NCI-H2107 (cell line): ENCODE measurements at places on chromosomes 7 and 10.
A peak's percentile ranks its signal among the peaks of the same experiment; 100 is the strongest.

- DNase-seq: no peak
Observed at GRCh38 chr7:155431231-155431630, 26.7 kb upstream of the EN2 start.

- DNase-seq: no peak
Observed at GRCh38 chr7:87852306-87852705, 23.9 kb downstream of the SLC25A40 start.

DNA sequence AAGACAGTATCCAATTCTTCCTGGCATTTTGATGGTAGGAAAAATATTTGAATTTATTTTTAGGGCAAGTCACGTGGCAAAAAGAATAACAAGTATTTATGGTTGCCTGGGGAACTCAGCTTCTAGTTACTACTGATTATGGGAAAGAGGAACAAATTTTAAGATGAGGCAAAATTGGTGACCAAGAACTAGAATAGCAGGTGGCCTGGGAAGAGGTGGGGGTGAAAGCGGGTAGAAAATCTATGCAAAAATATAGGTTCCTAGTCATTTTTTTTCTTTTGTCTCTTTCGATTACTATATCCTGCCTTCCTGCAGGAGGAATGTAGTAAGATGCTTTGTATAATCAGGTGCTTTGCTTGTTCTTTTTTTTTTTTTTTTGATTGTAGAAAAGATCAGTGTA, 27.8 kb downstream of the ENTPD1 start:
- no peak for DNase-seq

DNA sequence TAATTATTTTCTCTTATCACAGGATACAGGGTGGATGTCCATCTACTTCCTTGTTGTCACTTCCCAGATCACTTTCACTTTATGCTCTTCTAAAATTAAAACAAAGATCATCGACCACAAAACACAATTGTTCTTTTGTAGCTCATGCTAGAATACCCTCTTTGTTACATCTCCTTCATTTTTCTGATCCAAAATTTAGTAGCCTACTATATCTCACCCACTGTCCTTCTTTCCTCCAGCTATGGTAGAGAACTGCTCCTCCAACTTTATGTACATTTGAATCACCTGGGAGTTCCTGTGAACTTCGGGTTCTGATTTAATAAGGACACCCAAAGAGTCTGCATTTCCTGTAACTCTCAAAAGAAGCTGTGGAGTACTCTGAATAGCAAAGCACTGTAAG, 1.2 kb upstream of the AHR start:
- DNase-seq: no peak

DNA sequence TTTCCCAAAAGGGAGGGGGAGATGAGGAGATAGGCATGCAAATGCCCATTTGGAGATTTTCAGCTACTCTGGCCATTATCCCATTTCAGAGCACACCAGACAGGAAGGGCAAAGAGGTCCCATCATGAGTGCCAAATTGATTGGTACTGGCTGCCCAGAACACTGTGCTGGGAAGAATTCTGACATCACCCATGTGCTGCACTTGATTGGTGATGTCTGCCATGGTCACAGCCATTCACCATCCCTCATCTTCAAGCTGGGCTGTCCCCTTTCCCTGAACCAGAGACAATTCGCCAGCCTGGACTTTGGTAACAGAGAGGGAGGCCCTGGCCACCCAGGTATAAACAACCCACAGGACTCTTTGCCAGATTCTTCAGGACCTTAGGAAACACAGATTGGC, 23.2 kb upstream of the RADIL start:
- DNase-seq: no peak

- DNase-seq: no peak
Observed at GRCh38 chr10:129621693-129622092, 154.7 kb downstream of the MGMT start.

DNA sequence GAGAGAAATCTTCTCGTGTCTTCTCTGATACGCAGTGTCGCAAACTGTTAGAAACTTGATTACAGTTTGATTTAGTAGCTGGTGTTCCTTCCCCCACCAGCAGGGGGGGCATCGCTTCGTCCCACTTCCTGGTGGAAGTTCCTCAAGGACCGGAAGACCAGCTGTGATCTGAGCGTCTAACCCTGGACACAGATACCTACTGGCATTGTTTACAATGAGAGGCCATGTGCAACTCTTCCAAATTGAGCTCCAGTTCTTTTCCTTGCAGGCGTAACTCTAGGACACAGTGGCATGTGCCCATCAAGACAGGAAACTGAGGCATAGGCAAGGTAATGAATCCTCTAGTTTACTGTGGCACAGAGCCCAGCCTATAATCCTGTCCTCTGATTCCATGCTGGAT, 219.0 kb downstream of the CCDC3 start:
- no peak for DNase-seq

GRCh38 chr7:2165610-2166594, 66.8 kb downstream of the MAD1L1 start:
- no peak for DNase-seq

DNA sequence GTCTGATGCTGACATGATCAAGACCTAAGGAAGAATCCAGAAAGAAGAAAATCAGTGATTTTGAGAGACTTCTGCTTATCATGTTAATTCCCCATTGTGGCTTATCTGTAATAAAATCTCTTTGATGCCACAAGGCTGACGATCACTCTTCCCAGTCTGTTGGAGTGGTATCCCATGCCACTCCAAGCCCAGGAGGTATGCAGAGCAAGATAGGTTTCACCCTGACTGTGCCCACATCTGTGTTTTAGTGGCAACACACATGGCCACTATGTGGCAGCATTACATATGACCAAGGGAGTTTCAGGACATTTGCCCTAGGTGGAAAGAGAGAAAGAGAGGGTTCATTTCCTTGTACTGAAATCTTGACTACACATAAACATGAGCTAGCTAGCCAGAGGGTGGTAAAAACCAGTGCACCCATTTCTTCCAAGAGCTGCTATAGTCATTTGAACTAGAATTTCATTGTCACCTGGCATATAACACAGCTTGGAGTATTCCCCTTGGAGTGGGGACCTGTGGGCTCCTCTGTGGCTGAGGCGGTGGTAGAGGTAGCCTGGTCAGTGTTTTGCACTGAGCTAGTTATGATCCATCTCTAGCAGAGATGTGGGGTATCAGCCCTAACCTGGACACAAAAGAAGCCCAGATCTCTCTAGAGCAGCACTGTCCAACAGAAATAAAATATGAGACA, 20.8 kb downstream of the LAMB4 start:
- peak; percentile 30 for DNase-seq

DNA sequence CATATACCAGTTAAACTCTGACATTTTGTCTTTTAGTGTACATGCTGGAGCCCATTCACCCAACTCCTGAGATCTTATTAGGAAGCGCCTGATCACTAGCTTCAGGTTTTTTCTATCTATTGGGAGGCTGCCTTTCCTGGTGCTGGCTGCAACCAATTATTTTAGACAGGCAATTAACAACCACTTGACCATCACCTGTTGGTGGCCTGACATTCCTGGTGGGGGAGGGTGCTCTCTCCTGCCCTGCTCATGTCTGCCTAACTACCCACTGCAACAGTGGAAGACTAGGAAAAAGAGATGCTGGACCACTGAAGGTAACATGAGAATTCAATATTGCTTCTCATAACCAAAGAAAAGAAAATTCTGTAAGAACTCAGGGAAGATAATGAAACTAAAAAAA, 190.3 kb upstream of the GRM3 start:
- DNase-seq: no peak

- no peak for DNase-seq
Observed at GRCh38 chr7:125876431-125876830, 946.8 kb upstream of the POT1 start.

- DNase-seq: no peak
Observed at GRCh38 chr10:23571884-23572283, 133.0 kb downstream of the OTUD1 start.

GRCh38 chr10:113666682-113667252, 2.9 kb upstream of the NRAP start:
- no peak for DNase-seq

- DNase-seq: peak; percentile 13
Observed at GRCh38 chr7:33559324-33559710, 346.0 kb upstream of the BMPER start.

- no peak for DNase-seq
Observed at GRCh38 chr10:31063841-31064240, 32.2 kb upstream of the ZNF438 start.

DNA sequence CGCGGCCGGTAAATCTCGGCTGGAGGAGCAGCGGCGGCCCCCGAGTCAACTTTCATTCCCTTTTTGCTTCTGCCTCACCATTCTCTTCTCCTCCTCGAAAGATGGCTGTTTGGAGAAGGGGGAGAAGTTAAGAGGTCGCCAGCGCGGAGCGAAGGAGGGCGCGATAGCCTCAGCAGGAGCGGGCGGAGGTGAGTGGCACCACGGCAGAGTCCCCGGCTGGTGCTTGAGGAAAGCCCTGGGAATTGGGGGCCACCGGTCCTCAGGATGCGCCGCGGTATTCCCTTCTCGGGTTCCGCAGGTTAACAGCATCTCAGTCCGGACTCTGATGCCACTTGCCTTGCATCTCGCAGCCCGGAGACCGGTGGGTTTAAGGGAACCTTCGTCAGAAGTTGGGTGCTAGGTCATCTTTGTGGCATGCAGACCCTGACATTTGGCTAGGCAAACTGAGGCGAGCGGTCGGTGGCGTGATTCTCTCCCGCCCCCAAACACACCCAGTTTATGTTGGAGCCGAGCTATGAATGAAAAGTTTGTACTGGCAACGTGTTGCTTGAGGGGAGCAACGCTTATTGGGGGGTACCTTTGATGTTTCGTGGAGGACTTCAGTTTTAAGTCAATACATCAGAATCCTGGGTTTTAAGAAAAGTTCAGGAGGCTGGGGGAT, 59.5 kb upstream of the PRPS1L1 start:
- DNase-seq: no peak

DNA sequence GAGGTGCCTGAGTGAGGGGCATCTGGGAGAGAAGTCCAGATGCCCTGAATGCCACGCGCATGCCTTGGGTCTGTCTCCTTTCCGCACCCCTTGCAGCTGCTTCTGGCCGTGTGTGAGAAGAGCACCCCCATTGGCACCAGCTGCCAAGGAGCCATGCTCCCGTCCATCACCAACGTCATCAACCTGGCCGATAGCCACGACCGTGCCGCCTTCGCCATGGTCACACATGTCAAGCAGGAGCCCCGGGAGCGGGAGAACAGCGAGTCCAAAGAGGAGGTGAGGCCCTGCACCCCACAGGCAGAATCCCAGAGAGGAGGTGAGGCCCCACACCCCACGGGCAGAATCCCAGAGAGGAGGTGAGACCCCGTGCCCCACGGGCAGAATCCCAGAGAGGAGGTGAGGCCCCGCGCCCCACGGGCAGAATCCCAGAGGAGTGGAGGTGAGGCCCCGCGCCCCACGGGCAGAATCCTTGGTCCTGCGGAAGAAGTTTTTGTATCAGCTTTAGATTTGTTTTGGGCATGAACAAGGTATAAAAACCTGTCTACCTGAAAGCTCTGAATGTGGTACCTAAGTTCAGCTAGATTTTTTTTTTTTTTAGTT, 91.8 kb downstream of the TRRAP start:
- no peak for DNase-seq

DNA sequence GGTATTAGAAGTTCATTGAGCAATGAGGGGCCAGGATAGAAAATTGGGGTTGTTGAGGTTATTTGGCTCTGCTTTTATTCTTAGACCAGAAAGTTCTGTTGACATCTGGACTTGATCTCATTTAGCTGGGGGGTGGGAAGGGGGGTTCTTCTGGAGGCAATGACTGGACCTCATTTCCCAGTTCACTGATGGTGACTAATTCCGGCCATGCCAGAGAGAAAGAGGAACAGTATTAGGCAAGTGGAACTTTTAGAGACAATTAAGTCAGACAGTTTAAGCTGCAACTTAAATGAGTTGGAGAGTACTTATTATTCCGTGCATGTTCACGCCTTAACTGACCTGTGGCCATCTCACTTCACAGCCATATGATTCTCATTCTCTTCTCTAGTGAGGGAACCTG, 512.5 kb downstream of the REEP3 start:
- DNase-seq: no peak

DNA sequence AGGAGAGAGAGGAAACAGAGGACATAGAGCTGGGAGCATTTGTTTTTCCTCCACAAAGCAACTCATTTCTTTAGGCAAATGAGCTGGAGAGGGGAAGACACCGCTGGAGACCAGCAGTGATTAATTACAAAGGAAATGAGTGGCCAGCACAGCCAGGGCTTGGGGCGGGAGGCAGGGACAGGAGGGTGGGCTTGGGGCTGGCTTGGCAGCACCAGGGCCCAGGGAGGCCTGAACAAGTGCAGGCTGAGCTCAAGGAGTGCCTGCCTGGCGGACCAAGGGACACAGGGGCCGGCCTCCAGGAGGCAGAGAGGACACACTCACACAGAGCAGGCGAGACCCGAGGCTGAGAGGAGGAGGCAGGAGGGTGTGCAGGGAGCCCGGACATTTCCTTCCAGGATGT, 149.0 kb upstream of the UNC5B start:
- no peak for DNase-seq

GRCh38 chr7:155721056-155721455, 76.6 kb downstream of the RBM33 start:
- no peak for DNase-seq

DNA sequence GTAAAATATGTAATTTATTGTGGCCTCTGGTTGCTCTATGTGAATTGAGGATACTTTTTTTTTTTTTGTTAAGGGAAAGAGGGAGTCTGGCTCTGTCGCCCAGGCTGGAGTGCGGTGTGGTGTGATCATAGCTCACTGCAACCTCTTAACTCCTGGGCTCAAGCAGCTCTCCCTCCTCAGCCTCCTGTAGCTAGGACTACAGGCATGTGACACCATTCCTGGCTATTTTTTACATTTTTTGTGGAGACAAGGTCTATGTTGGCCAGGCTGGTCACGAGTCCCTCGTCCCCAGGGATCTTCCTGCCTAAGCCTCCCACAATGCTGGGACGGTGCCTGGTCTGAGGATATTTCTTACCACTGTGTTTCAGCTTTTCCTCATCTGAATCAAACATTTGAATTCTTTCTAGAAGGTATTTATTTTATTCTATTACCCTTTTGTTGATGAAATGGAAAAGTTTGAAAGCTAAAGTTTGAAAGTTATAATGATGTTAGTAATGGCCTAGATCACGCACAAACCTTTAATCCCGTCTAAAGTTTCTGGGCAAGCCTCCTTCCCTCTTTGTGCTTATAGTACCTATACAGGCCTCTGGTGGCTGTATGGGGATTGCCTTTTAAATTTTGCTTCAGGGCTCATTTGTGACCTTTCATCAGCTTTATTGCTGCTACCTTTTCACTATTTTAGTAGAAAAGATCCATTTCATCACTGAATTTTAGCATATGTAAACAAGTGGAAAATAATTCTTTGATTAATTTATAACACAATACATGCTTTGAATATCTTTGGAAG, 2.0 kb downstream of the IFRD1 start:
- DNase-seq: no peak

- DNase-seq: no peak
Observed at GRCh38 chr10:72421885-72422540, 67.3 kb upstream of the DNAJB12 start.

GRCh38 chr10:121260377-121260776, 337.9 kb downstream of the FGFR2 start:
- DNase-seq: no peak

DNA sequence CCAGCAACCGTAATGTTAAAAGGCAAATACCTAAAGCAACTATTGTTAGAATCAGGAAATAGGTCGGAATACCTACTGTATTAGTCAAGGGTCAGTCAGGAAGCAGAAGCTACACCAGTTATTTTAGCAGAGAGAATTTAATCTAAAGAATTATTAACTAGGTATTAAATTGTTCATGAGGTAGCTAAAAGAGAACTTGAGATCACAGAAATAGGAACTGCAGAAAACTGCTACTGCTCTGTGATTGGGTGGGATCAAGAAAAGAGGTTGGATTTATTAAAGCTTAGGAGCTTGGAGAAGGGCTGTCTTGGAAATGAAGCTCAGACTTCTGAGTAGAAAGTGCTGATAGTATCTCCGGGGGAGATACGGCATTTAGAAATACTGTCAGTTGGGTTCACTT, 20.0 kb upstream of the ZNF438 start:
- no peak for DNase-seq
